ENCODE measurements at places on chromosomes 12 and 14. TPM values are rescaled to one million over a fixed set of nuclear protein-coding genes. Genes with fewer than 3 reads are reported as not detected.

GRCh38 chr12:114414031-114414865, 8.3 kb upstream of the TBX5 start:
- H3K4me3 ChIP-seq = no peak overlapping the region
- no peak for DNase-seq
- peaks cover 67% of the 10 kb centered on the region for H3K27me3 ChIP-seq
- H3K36me3 ChIP-seq = no peaks in the 10 kb centered on the region

DNA sequence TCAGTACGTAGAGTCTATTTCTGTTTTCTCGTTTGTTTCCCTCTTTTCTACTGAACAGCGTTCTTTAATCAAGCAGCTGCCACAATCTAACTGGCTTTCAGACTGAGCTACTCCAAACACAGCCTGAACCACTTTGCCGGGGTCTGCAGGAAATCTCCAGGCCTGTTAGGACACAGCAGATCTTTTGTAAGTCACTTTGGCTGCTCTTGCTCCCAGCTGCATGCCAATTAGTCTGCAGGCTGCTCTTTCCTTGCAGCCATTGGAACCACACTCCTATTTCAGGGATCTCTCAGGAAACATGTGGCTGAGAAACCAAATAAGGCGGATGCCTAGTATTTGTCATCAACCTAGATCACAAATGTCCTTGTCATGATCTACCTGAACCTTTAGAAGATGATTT, 73.6 kb downstream of the TMTC1 start:
- no peaks in the 10 kb centered on the region for H3K36me3 ChIP-seq
- H3K27ac ChIP-seq = no peak overlapping the region
- no peaks in the 10 kb centered on the region for H3K4me1 ChIP-seq
- no peak for DNase-seq
- no peaks in the 10 kb centered on the region for H3K27me3 ChIP-seq
- H3K4me3 ChIP-seq = no peak overlapping the region

The PARP11 gene
- 28.6 TPM for total RNA-seq

- H3K27ac ChIP-seq = no peak within 1 kb of the TSS
- H3K4me1 ChIP-seq = peaks cover 2% of the 10 kb centered on the region
- peaks cover 20% of the 10 kb centered on the region for H3K27me3 ChIP-seq
- H3K4me3 ChIP-seq = no peak within 1 kb of the TSS
Observed at GRCh38 chr12:113056631-113057488, at the start of gene DTX1. Gene DTX1 (plus strand): TSS chr12:113056730. CDS start chr12:113058193, 1,463 bp downstream.

The INSM2 gene
- not detected for total RNA-seq
